NCI-H2107 (cell line): ENCODE measurements at places on chromosomes 2 and 18.

GRCh38 chr2:96138179-96139145 lies at the start of gene ASTL:
ASTL (minus strand) TSS chr2:96138502; CDS start chr2:96138436, 66 bp downstream.
- DNase-seq, result no peak

DNA sequence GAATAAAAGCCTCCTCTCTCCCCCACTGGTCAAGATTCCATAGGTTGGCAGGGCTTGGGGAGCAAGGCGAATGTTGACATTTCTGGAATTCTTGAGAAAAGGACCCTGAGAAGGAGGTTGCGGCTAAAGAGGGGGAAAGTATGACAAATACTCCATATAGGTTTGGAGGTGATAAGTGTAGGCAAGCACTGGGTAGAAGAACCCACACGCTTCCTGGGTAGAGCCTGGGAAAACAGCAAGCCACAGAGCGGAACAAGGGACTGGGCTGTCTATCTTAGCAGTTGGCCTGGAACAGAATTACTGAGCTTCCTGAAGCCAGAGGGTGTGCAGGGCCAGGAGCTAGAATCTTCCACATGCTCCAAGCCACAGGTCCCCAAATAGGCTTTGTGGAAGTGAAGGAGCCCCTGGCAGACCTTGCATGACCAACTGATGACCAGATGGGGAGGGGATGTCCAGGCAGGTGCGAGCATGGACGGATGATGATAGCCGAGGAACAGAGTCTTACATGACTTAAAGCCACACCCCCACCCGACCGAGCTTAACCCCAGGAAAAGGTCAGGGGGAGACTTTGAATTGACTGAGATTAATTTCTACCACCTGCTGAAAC lies 9.9 kb downstream of the PRKAG3 start:
- no peak for DNase-seq

- no peak for DNase-seq
Measured at GRCh38 chr2:206488623-206489022, 45.3 kb downstream of the ADAM23 start.

GRCh38 chr18:11666176-11666575 lies 22.9 kb upstream of the GNAL start:
- DNase-seq, result no peak

GRCh38 chr2:19801367-19802080 lies 100.3 kb downstream of the TTC32 start:
- no peak for DNase-seq
